T-helper 17 cell (primary cell): ENCODE measurements at places on chromosomes 3 and 15. TPM values are rescaled to one million over a fixed set of nuclear protein-coding genes. Genes with fewer than 3 reads are reported as not detected.

RETNLB gene
- not detected for total RNA-seq

P2RY13 gene
- 0.26 TPM for total RNA-seq

STARD5 gene
- 4.3 TPM for total RNA-seq

DNA sequence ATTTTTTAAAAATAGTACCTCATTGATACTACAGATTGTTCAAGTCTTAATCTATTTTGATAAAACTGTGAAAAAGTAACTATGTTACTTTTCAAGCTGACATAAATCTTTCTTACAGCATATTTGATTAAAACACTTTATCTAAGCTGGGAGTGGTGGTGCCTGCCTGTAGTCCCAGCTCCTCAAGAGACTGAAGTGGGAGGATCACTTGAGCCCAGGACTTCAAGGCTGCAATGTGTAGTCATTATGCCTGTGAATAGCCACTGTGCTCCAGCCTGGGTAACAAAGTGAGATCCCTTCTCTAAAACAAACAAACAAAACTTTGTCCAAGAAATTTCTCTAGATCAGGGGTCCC lies 59.6 kb upstream of the NEDD4 start:
- no peak for DNase-seq

GRCh38 chr3:187125319-187126031 lies 13.8 kb downstream of the RPL39L start:
- DNase-seq: no peak

DNA sequence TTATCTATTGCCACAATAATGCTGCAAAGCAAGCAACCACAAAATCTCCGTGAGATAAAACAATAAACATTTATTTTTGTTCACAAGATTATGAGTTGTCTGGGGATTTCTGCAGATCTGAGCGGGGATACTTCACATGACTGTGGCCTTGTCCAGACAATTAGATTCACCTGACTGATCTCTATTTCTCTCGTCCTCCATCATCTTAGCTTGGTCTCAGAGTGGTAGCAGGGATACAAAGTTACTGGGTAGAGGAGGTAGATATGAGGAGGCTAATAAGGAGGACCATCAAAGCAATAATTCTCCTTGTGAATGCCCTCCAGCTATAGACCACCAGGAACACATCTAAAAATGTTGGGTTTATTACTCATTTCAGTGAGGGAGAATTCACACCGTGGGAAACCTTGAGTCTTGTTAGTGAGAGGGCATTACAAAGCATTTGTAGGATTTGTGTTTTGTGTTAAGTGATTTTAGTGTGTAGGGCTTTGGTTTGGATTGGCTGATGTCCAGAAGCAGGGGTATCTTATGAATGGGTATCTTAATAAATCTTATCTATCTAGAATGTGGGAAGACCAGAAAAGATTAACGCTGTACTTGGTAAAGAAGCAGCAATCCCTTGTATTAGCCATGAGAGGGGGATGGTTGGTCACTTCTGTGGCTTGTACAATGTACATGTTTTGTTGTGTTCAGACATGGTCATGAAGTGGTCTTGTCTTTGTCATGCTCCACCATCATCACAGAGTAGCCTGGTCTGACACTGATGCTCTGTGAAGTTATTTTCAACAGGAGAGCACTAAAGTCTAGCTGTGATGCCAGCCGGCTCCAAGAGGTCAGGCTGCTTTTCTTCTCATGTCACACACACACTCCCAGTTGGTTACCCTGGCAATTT lies 287.6 kb upstream of the STT3B start:
- no peak for DNase-seq

GRCh38 chr15:39468331-39468730 lies 112.5 kb upstream of the THBS1 start:
- no peak for DNase-seq

GRCh38 chr3:39406368-39407258 lies at the start of gene RPSA:
TSS of gene RPSA (plus strand) at chr3:39406720. CDS start at chr3:39407654, 934 bp downstream.
- DNase-seq: peak; percentile 93

SYNPR gene
- not detected for total RNA-seq
